Gastroesophageal sphincter (tissue), 4 donors: ENCODE measurements at places on chromosomes 4 and X. TPM values are rescaled to one million over a fixed set of nuclear protein-coding genes. Genes with fewer than 3 reads are reported as not detected.

The SPANXC gene
- not detected for total RNA-seq

The PCDH10 gene
- 18.1 TPM for total RNA-seq

The DSPP gene
- total RNA-seq, result not detected

The PPID gene
- total RNA-seq, result 27.6 TPM

The SOWAHB gene
- total RNA-seq, result 0.62 TPM

The USP17L29 gene
- total RNA-seq, result not detected
